Ascending aorta (tissue), 2 donors: ENCODE measurements at places on chromosomes 1 and 21.
A peak's percentile ranks its signal among the peaks of the same experiment; 100 is the strongest.

DNA sequence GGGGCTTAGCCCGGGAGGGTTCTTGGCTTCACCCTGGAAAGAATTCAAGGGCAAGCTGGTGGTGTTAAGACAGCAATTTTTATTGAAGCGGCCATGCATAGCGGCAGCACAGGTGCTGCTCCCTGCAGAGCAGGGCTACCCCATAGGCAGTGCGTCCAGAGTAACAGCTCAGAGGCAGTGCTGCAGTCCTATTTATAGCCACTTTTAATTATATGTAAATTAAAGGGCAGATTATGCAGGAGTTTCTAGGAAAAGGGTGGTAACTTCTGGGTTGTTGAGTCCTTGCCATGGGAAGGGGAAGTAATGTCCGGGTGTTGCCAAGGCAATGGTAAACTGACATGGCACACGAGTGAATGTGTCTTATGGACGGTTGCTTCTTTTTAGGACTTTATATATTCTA, 57.0 kb downstream of the VPS26C start:
- peak; percentile 7 for DNase-seq
- H3K36me3 ChIP-seq, result no peaks in the 10 kb centered on the region
- H3K27ac ChIP-seq, result no peak overlapping the region
- H3K4me3 ChIP-seq, result no peak overlapping the region
- H3K4me1 ChIP-seq, result peaks cover 4% of the 10 kb centered on the region

GRCh38 chr1:48493970-48494769, 22.2 kb upstream of the SPATA6 start:
- H3K36me3 ChIP-seq, result no peaks in the 10 kb centered on the region
- no peak overlapping the region for H3K27ac ChIP-seq
- no peaks in the 10 kb centered on the region for H3K27me3 ChIP-seq
- DNase-seq, result no peak

- no peaks in the 10 kb centered on the region for H3K4me1 ChIP-seq
- DNase-seq, result no peak
- H3K27ac ChIP-seq, result no peak overlapping the region
- no peaks in the 10 kb centered on the region for H3K27me3 ChIP-seq
- H3K36me3 ChIP-seq, result peaks cover 75% of the 10 kb centered on the region
Observed at GRCh38 chr1:235703506-235703905, 53.9 kb upstream of the GNG4 start.

DNA sequence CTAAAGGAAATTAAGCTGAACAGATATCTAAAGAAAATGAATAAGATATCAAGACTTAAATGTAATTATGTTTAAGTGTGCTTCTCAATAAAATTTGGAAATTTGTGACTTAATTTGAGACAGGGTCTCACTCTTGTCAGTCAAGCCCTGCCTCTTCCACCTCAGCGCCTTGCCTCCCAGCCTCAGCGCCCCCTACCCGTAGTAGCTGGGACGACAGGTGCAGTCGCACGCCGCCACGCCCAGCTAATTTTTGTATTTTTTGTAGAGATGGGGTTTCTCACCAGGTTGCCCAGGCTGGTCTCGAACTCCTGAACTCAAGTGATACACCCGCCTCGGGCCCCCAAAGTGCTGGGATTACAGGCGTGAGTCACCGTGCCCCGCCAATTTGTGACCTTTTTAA, 117.0 kb downstream of the CLEC20A start:
- no peak overlapping the region for H3K4me3 ChIP-seq
- no peaks in the 10 kb centered on the region for H3K4me1 ChIP-seq
- no peak overlapping the region for H3K27ac ChIP-seq
- H3K27me3 ChIP-seq, result no peaks in the 10 kb centered on the region
- no peaks in the 10 kb centered on the region for H3K36me3 ChIP-seq

DNA sequence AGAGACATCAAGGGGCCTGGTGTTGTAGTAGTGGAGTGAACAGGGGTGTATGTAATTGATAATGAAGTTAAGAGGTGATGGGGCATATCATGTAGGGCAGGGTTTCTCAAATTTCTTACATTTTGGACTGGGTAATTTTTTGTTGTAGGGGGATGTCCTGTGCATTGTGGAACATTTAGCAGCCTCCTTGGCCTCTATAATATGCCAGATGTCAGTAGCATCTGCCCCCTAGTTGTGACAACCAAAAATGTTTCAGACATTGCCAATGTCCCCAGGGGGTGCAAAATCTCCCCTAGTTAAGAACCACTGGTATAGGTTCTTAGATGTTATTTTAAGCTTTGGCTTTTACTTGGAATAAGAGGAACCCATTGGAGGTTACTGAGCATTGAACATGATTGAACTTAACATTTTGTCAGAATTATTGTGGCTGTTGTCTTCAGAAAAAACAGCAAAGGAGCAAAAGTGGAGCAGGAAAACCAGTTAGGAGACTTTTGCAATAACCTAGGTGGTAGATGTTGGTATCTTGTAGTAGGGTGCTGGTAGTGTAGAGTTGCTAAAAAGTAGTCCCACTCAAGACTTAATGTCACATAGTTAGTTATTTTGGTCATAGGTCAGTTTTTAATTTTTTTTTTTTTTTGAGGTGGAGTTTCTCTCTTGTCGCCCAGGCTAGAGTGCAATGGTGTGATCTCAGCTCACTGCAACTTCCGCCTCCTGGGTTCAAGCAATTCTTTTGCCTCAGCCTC, 6.2 kb downstream of the ZNF326 start:
- H3K27ac ChIP-seq, result no peak overlapping the region
- no peak overlapping the region for H3K4me3 ChIP-seq
- H3K27me3 ChIP-seq, result no peaks in the 10 kb centered on the region
- peaks cover 7% of the 10 kb centered on the region for H3K36me3 ChIP-seq
- no peak for DNase-seq

GRCh38 chr1:151509350-151510019, 1.7 kb upstream of the CGN start:
- H3K36me3 ChIP-seq, result no peaks in the 10 kb centered on the region
- no peak for DNase-seq
- no peak overlapping the region for H3K4me3 ChIP-seq
- no peaks in the 10 kb centered on the region for H3K27me3 ChIP-seq

- H3K4me1 ChIP-seq, result peaks cover 15% of the 10 kb centered on the region
- H3K27ac ChIP-seq, result peak overlapping the region; percentile 61
- no peak overlapping the region for H3K4me3 ChIP-seq
- no peaks in the 10 kb centered on the region for H3K27me3 ChIP-seq
Observed at GRCh38 chr1:19759740-19760089, 40.0 kb downstream of the TMCO4 start.

DNA sequence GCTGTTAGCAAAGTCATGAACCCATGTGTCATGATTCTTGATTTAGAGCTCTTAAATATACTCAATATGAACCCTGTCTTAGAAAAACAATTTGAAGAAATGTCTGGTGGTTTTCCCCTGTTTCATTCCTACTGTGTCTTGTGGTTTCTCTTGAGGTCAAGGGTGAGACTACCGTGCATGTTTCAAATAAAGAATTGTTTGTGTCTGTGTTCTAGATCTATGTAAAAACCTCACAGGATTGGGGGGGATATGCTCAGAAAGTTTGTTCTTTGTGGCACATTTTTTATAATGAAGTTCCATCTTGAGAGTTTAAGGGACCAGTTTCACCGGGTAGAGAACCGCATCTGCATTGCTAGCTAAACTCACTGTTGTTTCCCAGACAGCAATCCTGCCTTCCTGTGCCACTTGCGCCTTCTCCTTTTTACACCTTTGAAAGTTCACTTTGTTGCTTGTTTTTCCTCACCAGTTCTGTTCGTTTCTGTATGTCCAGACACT, 30.9 kb upstream of the CACYBP start:
- H3K36me3 ChIP-seq, result no peaks in the 10 kb centered on the region
- H3K4me1 ChIP-seq, result peaks cover 21% of the 10 kb centered on the region
- no peaks in the 10 kb centered on the region for H3K27me3 ChIP-seq
- no peak for DNase-seq
- peak overlapping the region; percentile 57 for H3K27ac ChIP-seq
- no peak overlapping the region for H3K4me3 ChIP-seq

GRCh38 chr1:180425952-180426351, 76.4 kb downstream of the ACBD6 start:
- DNase-seq, result no peak
- no peak overlapping the region for H3K4me3 ChIP-seq
- H3K4me1 ChIP-seq, result no peaks in the 10 kb centered on the region
- no peak overlapping the region for H3K27ac ChIP-seq
- no peaks in the 10 kb centered on the region for H3K36me3 ChIP-seq
- no peaks in the 10 kb centered on the region for H3K27me3 ChIP-seq

DNA sequence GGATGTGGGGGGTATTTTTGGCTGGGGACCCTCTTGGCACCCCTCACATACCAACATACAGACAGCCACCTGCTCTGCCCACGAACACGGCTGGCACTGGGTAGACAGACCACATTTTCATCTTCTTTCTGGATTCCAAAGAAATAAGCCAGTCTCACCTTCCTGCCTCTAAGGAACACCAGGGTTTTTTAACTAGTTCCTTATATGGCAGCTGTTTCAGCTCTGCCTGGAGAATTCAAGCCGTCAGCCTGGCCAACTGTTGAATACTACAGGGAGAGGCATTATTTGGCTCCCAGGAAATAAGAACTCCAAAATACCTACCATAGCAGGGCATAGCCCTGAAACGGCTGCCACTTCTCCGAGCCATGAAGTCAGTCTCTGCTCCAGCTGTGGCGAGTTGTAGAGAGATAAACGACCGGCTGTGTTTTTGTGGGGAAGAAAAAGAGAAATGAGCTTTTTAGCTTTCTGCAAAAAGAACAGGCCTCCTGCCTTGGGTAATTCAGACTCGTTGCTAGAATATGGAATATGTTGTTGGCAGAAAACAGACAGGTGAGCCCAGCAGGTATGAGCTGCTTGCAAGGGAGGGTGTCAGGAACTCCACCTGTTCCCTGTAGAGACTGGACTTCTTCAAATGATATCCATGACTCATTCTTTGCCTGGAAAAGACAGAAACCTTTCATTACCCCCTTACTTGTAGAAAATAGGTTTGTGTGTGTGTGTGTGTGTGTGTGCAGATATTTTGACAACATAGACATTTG, 51.8 kb downstream of the MT1HL1 start:
- DNase-seq, result no peak
- no peaks in the 10 kb centered on the region for H3K36me3 ChIP-seq
- H3K27me3 ChIP-seq, result no peaks in the 10 kb centered on the region
- peak overlapping the region; percentile 82 for H3K27ac ChIP-seq
- H3K4me3 ChIP-seq, result peak overlapping the region; percentile 48

DNA sequence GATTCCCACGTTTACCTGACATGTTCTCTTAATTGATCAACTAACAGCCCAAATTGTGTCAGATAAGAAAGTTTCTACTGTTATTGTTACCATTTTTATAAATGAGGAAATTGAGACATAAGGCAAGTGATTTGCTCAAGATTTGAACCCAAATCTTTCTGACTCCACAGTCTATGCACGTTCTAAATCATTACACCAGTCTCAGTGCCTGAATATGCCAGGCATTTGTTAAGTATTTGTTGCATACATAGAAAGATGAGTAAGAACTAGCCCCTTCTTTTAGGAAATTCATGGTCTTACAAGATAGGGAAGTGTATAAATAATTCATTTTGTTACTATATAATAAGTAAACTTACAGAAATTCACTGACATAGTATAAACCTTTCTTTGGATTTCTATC, 7.1 kb upstream of the CD101 start:
- no peaks in the 10 kb centered on the region for H3K27me3 ChIP-seq
- H3K36me3 ChIP-seq, result no peaks in the 10 kb centered on the region
- no peak overlapping the region for H3K4me3 ChIP-seq
- no peak overlapping the region for H3K27ac ChIP-seq

GRCh38 chr1:163655565-163655964, 333.8 kb downstream of the NUF2 start:
- no peak overlapping the region for H3K27ac ChIP-seq
- H3K4me1 ChIP-seq, result no peaks in the 10 kb centered on the region
- H3K4me3 ChIP-seq, result no peak overlapping the region
- H3K36me3 ChIP-seq, result no peaks in the 10 kb centered on the region
- DNase-seq, result no peak
- no peaks in the 10 kb centered on the region for H3K27me3 ChIP-seq

GRCh38 chr1:76103034-76103433, 28.5 kb downstream of the ST6GALNAC3 start:
- H3K4me1 ChIP-seq, result no peaks in the 10 kb centered on the region
- H3K27ac ChIP-seq, result no peak overlapping the region
- no peaks in the 10 kb centered on the region for H3K36me3 ChIP-seq

GRCh38 chr1:155070721-155071569, 7.4 kb downstream of the EFNA4 start:
- H3K27ac ChIP-seq, result peak overlapping the region; percentile 9
- no peak for DNase-seq
- no peaks in the 10 kb centered on the region for H3K27me3 ChIP-seq
- peaks cover 13% of the 10 kb centered on the region for H3K4me1 ChIP-seq
- H3K4me3 ChIP-seq, result peak overlapping the region; percentile 65

GRCh38 chr1:53303726-53304515, 23.9 kb downstream of the LRP8 start:
- no peaks in the 10 kb centered on the region for H3K36me3 ChIP-seq
- H3K27ac ChIP-seq, result peak overlapping the region; percentile 56
- no peaks in the 10 kb centered on the region for H3K27me3 ChIP-seq
- DNase-seq, result no peak
- H3K4me3 ChIP-seq, result no peak overlapping the region

GRCh38 chr21:45172420-45172819, 98.0 kb downstream of the ADARB1 start:
- H3K4me1 ChIP-seq, result no peaks in the 10 kb centered on the region
- no peak overlapping the region for H3K27ac ChIP-seq
- no peaks in the 10 kb centered on the region for H3K27me3 ChIP-seq
- no peak overlapping the region for H3K4me3 ChIP-seq

DNA sequence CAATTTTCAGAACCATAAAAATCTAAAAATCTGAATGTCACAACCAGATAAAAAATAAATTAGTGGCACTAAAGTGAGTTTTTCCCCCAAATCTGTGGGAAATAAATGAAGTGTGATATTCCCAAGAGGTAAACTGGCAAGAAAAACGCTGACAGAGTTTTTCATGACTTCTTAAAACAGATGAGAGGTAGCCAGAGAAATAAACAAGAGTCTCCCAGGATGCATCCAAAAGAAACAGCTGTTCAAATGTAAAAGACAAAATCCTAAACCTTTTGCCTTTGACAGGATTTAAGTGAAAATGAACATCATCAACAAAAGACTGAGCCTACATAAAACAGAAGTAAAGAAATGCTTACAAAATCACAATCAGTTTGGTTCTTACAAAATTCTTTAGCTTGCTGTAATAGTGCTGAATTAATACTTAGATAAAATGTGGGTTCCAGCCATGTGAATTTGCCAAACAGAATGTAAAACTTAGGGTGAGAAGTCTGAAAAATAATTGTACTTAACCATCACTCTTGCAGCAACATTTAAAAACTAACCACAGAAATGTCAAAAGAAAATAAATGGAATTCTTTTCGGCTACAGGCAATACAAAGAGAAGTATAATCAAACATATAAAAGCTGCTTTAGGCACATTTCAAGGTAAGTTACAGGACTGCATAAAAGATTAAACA, 133.6 kb downstream of the EIF4G3 start:
- H3K27me3 ChIP-seq, result no peaks in the 10 kb centered on the region
- peaks cover 4% of the 10 kb centered on the region for H3K4me1 ChIP-seq
- H3K27ac ChIP-seq, result no peak overlapping the region
- DNase-seq, result no peak
- no peak overlapping the region for H3K4me3 ChIP-seq

GRCh38 chr1:21217812-21218596, 41.3 kb upstream of the EIF4G3 start:
- no peak overlapping the region for H3K27ac ChIP-seq
- H3K4me3 ChIP-seq, result no peak overlapping the region
- peaks cover 42% of the 10 kb centered on the region for H3K36me3 ChIP-seq
- H3K4me1 ChIP-seq, result no peaks in the 10 kb centered on the region
